Adipocyte (in vitro differentiated cells): ENCODE measurements at places on chromosomes 13 and 19.

DNA sequence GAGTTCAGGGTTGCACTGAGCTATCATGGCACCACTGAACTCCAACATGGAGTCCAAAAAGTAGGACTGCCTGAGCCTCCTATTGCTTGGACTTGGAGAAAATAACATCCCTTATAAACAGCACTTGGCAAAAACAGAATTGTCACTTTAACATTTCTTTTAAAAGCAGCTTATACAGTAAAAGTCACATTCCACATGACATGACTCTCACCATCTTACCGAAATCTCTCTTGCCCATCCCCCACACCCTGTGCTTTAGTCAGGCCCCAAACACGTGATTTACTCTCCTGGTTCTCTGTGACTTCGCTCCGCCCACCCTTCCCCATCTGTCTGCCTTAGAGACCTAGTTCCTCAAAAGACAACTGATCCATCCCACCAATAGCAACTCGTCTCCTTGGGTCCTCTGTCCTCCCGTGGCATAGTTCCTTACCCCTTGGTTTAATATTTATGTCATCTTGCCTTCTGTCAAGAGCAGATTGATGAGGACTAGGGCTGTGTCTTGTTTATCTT lies 4.6 kb downstream of the SAFB start:
- no peak for DNase-seq

DNA sequence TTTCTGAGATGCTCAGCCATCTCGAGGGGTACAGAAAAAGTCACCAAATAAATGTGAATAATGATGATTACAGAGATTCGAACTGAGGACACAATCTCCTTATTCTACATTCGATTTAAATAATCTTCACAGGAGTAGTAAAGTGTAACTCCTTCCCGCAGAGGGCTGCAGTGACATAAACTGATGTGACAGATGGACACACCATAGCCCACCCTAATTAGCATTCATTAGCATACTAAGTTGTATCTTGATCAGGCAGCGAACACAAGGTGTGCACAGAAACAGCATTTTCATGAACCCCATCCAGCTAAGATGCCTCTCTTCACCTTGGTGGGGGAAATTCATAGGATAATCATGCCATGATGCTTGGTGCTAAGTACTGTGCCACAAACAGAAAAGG lies 83.0 kb downstream of the TNFSF11 start:
- no peak for DNase-seq

- DNase-seq = no peak
Measured at GRCh38 chr13:81658598-81659370, 1317.9 kb upstream of the SPRY2 start.

DNA sequence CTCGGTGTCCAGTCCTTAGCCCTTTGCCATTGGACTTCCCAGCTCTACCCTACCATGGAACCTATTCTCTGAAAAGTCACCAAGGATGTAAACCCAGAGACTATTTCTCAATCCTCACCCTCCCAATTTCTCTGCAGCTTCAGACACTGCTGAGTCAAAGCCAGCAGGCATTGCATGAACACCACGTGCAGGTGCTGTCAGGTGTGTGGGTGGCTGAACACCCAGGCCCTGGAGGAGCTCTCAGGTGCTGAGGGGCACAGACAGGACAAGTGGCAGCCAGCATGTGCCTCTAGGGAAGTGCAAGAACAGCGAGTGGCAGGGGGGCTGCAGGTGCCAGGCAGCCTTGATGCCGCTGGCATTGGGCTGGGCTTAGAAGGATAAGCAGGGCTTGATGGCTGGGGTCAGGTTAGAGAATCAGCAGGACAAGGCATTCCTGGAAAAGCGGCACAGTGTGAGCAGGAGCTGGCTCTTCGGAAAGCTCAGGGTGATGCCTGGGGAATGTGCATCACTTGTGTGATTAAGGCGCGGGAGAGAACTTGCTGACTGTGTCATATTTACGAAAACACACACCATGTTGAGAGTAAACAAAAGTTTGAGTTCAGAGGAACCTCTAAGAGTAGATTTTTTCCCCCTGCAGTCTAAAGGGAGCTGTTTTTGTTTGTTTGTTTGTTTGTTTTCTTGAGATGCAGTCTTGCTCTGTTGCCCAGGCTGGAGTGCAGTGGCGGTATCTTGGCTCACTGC lies 83.8 kb downstream of the LNX2 start:
- DNase-seq = no peak

DNA sequence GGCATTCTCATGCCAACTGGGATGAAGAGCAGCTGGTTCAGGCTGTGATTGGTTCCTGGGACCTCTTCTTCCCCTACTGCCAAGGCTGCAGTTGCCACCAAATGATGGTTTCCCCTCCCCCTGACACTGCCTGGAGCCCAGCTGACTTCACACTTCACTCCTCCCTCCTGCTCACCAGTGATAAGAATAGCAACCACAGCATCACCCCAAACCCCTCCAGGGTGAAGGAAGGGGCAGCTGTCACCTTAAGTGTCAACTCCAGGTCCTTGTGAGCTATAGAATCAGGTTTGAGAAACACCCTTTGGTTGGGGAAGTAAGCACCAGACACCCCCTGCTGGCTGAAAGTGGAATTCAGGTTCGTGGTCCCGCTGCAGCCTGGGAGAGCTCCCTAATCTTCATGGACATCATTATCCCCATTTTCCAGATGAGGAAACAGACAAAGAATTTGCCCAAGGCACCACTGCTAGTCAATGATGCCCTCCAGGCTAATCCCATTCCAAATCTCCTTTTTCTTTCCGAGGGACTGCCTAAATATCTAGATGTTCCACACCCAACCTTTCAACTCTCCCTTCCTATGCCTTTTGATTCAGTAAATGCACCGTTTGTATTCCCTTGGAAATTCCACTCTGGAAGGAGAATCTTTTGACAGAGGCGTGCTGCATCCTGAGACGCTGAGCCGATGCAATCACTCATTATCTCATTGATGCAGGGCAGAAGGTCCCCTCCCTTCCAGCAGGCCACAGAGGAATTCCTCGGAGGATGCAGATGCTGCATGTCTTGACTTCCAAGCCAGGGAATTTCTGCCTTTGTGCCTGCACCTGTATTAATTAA lies 50.6 kb upstream of the UQCRFS1 start:
- peak; percentile 50 for DNase-seq

GRCh38 chr13:42707586-42707985 lies 73.8 kb upstream of the FAM216B start:
- no peak for DNase-seq

DNA sequence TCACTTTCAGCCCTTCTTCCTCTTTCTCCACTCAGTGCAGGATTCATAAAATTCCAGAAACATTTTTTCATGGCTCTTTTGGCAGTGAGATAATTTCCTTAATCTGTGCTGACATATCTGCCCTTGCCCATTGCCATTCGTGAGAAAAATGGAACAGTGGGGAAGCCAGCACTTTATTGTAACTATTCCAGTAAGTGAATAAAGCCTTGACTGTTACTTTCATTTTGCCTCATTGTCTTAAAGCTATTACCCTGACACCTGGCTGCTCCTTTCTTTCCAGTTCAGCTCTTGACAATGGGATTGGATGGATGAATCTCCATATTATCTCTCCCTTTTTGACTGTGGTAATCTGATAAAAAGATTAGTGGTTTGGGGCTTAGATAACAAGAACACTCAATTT lies 1068.1 kb upstream of the PCDH20 start:
- peak; percentile 34 for DNase-seq

GRCh38 chr13:27425158-27425917 lies 919 bp downstream of the GTF3A start:
- DNase-seq = peak; percentile 5

GRCh38 chr19:56253737-56254136 lies 18.8 kb upstream of the EDDM13 start:
- DNase-seq = peak; percentile 84

GRCh38 chr13:59861676-59862075 lies 302.1 kb downstream of the DIAPH3 start:
- DNase-seq = no peak

- DNase-seq = no peak
Measured at GRCh38 chr13:22298530-22298929, 627.7 kb downstream of the FGF9 start.

DNA sequence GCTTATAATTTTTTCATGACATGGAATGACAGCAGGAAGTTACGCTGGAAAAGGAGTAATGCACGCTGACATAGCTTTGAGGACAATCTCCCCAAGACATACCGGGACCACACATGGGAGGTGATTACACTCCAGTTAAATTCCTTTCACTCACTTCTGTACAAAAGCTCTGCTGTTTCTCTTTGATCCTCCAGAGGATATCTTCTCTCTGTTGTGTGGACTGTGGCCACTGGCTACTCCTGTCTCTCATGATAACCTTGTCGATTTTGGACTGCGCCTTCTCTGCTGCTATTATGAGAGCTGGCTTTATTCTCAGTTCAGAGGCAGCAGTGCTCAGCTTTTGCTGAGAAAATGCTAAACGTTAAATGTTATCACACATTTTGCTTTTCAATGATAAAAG lies 464.6 kb downstream of the FGF9 start:
- no peak for DNase-seq

- no peak for DNase-seq
Measured at GRCh38 chr13:94050686-94051085, 428.8 kb downstream of the DCT start.

- DNase-seq = peak; percentile 67
Measured at GRCh38 chr13:95784161-95784899, 107.4 kb downstream of the DNAJC3 start.

GRCh38 chr19:29285878-29286277 lies 72.9 kb upstream of the UQCRFS1 start:
- no peak for DNase-seq

DNA sequence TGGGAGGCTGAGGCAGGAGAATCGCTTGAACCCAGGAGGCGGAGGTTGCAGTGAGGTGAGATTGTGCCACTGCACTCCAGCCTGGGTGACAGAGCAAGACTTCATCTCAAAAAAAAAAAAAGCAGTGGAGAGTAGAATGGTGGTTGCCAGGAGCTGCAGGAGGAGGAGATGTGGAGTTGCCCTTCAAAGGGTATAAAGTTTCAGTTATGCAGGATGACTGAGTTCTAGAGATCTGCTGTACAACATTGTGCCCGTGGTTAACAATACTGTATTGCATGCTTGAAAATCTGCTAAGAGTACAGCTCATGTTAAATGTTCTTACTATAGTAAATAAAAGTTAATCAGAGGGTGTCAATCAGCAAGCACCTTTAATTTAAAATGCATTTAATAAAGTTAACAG lies 28.4 kb upstream of the LATS2 start:
- DNase-seq = no peak

GRCh38 chr13:50073340-50073739 lies 58.1 kb downstream of the KCNRG start:
- no peak for DNase-seq

- DNase-seq = no peak
Measured at GRCh38 chr13:109387471-109387870, 398.9 kb downstream of the IRS2 start.

DNA sequence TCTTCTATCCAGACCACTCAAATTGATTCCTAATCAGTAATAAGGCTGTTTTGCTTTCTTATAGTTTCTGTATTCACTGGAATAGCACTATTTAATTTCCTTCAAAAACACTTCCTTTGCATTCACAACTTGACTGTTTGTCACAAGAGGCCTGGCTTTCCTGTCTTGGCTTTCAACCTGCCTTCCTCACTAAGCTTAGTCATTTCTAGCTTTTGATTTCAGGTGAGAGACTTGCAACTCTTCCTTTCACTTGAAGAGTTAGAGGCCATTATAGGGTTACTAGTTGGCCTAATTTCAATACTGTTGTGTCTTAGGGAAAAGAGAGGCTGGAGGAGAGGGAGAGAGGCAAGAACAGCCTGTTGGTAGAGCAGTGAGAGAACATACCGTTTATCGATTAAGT lies 47.0 kb downstream of the SACS start:
- no peak for DNase-seq

GRCh38 chr19:11853358-11853757 lies 4.8 kb downstream of the ZNF439 start:
- no peak for DNase-seq

DNA sequence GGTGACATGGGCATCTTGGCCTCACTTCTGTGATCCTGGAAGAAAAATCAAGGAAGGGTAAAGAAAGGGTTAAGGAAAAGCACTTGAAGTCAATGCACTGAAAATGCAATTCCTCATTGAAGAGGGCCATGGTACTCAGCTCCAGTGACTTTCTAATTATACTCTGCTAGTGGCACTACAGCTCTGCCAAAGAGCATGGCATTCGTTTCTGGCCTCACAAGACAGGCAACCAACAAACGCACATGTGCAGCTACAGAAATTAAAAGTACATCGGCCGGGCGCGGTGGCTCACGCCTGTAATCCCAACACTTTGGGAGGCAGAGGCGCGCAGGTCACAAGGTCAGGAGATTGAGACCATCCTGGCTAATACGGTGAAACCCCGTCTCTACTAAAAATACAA lies 21.8 kb downstream of the SACS start:
- DNase-seq = no peak

DNA sequence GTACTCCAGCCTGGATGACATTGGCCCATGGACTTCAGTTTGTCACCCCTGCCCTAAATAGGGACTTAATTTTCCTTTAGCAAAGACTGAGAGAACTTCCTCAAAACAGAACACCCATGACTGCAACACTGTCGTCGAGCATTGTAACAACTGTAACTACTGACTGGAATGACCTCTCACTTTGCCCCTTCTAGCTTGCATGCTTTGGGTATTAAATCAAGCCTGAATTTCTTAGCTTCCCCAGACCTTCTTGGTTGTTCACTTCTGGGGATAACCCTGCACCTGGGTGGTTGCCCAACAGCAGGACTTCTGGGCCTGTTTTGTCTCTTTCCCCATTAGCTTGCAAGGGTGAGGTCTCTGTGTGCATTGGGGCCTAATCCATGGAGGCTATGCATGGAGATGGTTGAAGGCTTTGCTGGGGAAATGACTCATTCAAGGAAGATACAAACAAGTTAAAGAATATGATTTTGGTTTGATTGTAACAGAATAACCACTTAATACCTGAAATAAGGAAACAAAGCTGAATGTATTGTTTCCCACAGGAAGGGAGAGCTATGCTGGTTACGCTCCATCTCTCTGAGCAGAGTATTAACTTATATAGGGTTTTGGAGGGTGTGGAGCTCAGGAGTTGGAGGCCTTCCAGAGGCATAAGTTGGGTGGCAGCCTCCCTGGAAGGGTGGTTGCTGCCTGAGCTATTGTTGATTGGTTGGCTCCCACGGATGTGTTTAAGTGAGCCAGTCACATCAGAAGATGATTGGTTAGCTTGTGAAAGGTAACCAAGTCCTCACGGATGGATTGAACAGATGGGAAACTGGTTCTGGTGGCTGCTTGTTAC lies 34.7 kb upstream of the UBAC2 start:
- no peak for DNase-seq
